ENCODE measurements at places on chromosomes 11 and 22. TPM values are rescaled to one million over a fixed set of nuclear protein-coding genes. Genes with fewer than 3 reads are reported as not detected.

- no peak for DNase-seq
Measured at GRCh38 chr11:74611369-74611861, 19.0 kb downstream of the POLD3 start.

- DNase-seq: no peak
Measured at GRCh38 chr11:4890279-4890678, 8.6 kb downstream of the OR51T1 start.

- DNase-seq: no peak
Measured at GRCh38 chr11:69726019-69726418, 22.2 kb upstream of the FGF19 start.

DNA sequence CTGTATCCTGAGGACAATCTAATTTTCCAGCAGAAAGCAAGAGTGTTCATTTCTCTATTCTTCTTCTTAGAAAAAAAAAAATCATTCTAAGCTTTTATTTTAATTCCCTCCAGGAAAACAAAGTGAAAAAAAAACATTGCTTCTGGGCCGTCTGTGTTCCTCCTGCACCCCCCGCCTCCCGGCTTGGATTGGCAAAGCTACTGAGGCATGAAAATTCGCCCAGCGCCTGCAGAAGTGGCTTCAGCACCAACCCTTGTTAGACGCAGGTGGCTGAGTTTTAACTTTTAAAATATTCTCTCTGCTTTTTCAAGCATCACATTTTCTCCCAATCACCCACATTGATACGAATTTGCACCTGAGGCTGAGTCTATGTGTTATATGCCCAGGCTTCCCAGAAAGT, 401.6 kb downstream of the BRD1 start:
- peak; percentile 29 for DNase-seq

DNA sequence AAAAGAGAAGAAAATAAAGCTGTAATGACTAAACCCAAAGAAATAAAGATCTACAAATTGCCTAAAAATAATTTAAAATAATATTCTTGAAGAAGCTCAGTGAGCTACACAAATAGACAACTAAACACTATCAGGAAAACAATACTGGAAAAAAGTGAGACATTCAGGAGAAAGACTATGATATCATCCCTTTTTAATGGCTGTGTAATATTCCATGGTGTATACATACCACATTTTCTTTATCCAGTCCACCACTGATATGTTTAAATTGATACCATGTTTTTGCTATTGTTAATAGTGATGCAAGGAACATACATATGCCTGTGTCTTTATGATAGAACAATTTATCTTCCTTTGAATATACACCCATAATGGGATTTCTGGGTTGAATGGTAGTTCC, 13.1 kb upstream of the OR6T1 start:
- DNase-seq: no peak

- DNase-seq: no peak
Measured at GRCh38 chr22:46827136-46827780, 64.8 kb downstream of the TBC1D22A start.

DNA sequence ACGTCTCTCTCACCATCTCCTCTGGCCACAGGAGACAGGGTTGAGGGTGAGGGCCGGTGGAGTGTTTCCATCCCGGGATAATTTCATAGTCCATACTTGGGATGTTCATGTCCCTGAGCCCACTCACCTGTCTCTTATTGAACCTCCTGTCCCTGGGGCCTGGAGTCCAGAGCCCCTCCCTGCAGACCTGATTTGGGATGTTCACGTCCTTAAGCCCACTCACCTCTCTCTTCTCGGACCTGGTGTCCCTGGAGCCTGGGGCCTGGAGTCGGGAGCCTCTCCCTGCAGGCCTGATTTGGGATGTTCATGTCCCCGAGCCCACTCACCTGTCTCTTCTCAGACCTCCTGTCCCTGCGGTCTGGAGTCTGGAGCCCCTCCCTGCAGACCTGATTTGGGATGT, 868.2 kb downstream of the BRD1 start:
- DNase-seq: peak; percentile 38

DNA sequence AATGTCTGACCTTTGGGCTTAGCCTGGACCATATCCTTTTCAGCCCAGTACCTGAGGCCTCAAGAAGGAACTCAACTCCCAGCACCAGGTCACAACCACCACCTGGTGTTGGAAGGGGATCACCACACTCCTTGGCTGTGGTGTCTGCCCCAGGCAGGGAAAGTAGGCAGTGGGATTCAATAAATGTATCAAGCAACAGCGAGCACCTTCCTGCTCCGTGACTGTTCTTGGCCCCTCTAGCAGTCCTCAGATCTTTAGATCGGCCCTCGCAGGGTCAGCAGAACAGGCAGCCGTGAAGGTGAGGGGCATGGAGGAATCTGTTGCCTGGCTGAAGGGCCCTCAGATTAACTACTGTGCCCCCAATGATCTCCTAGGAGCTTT, 15.9 kb downstream of the ARFGAP2 start:
- DNase-seq: peak; percentile 71

GRCh38 chr22:27242474-27242873, 559.1 kb downstream of the MN1 start:
- no peak for DNase-seq

DNA sequence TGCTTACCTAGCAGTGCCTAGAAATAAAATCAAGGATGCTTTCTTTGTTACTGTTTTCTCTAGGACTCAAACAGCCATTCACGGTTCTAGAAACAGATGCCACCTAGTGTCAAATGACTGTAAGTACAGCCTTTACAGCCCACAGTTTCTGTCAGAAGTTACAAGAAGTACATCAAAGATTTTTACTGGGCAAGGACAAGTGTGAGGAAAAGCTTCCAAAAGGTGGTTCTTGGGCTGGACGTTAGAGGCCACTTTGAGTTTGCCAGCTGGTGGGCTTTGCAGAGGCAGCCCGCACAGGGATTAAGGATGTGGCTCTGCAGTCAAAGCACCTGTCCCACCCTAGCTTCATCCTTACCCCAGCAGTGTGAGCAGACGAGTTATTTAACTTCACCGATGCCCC, 6.9 kb downstream of the KMT5B start:
- no peak for DNase-seq

DNA sequence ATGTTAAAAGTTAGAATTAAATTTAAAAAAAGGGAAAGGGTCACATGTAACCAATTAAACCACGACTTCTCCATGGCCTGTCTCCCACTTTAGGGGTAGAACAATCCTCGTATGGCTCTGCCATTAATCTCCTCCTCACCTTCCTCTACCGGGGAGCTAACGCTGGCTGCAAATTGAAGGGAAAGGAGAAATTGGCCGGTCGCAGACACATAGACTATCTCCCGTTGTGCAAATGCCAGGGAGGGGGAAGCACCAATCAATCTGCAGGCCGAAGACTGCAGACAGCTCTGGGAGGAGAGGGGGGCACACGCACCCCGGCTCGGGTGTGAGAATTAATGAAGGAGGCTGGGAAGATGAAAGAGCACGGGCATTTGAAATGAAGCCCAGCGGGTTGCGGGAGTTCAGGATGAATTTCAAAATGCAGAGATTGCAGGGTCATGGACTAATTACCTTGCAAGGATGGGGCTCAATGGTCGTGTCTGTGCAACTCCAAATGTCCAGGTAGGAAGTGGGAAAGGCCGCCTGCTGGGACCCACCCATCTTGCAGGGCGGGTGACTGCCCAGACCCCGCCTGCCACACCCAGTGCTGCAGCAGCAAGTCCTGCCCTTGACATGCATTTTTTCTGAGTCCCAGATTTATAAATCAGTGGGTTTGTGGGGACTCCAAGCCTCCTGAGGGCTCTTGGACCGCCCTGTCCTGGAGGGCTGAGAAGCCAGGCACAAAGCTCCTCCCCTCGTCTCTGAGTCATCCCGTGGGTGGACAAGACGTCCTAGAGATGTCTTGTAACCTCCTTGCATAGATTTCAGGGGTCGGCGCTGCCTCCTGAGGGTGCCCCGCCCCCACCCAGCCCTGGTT, 534.2 kb downstream of the TBC1D22A start:
- DNase-seq: peak; percentile 29

DNA sequence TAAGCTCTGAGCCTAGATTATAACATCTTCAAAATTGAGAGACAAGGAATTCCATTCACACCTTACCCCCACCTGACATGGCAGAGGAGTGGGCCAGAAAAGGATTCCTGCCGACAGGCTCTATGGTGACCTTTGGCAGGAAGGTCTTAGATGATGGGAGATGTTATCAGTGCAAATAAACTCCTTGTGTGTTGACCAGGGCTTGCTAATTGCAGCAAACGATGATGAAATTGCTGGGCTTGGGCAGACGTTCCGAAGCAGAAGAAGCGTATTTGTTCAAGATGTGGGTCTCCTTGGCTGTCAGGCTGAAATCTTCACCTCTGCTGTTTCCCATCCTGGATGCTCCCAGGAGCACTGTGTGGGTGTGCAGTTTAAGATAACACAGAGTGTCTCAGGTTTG, 183.7 kb upstream of the CADM1 start:
- no peak for DNase-seq

- no peak for DNase-seq
Measured at GRCh38 chr22:33354928-33355327, 296.7 kb upstream of the SYN3 start.

GRCh38 chr11:129075757-129076156, 116.4 kb downstream of the ARHGAP32 start:
- DNase-seq: no peak

GRCh38 chr11:69611548-69612526, 29.1 kb upstream of the CCND1 start:
- DNase-seq: no peak

DNA sequence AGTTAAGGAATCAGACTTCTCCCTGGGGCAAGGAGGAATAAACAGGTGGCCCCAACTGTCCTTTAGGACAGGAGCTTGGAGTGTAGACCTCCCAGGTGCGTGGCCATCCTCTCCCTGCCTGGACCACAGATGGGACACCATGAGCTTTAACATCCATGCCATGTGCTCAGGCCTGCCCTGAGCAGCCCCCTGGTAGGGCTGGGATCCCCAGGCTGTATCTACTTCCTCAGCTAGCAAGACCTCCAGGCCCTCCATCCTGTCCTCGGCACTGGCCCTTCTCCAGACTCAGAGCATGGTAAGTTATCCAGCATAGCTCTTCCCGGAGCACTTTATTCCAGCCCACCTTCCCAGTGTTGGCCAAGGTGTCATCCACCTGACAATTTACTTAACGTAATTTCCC, 5.7 kb downstream of the CD6 start:
- peak; percentile 49 for DNase-seq

- no peak for DNase-seq
Measured at GRCh38 chr11:12186701-12187100, 76.3 kb downstream of the MICAL2 start.

GRCh38 chr22:36144886-36145541, 15.5 kb downstream of the APOL3 start:
- no peak for DNase-seq

- DNase-seq: no peak
Measured at GRCh38 chr11:75891947-75892739, 77.1 kb downstream of the UVRAG start.

DNA sequence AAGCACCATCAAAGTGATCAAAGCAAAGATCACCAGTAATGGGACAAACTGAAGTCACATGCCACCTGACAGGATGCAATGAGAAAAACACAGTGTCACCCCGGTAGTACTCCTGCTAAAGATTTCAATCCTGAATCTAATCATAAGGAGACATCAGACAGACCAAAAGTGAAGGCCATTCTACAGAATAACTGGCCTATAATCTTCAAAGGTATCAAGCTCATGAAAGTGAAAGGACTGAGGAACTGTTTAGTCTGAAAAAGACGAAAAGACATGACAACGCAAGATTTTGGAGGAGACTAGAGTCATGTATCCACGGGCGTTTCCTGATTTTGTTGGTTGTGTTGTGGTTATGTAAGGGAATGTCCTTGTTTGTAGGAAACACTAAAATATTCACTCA, 42.4 kb upstream of the TSKU start:
- DNase-seq: no peak

DNA sequence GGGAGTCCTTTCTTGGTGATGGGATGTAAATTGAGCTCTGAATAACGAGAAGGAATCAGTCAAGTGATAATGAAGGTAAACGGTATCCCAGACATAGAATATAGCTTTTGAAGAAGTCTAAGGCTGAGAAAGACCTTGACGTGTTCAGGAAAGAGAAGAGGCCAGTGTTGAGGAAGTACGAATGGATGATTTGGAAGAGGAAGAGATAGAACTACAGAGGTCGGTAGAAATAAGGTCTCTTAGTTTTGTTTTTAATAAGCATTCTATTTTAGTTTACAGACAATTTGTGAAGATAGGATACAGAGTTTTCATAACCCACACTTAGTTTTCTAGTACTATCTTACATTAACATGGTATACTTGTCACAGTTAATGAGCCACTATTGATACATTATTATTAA, 1598.1 kb downstream of the FAM181B start:
- no peak for DNase-seq

- no peak for DNase-seq
Measured at GRCh38 chr11:75588051-75588481, 26.0 kb downstream of the SERPINH1 start.

GRCh38 chr11:9155930-9156329, 64.5 kb upstream of the SCUBE2 start:
- DNase-seq: no peak

DNA sequence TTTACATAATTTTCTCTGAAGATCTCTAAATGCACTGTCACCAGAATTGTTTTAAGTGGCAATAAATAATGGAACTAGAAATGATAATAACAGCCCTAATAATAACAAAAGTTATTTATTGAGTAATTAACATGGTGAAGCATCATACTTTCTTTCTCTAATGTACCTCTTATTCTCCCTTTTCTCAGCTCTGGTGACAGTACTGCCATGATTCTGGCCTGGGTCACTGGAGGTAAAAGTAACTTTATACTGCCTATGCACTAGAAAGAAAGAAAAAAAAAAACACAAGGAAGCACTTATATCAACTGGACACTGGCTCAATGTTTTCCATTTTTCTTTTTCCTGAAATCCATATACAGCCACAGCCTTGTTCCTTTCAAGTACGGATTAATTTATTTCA, 43.7 kb downstream of the CADM1 start:
- DNase-seq: no peak

GRCh38 chr11:103608566-103608965, 427.9 kb upstream of the DDI1 start:
- no peak for DNase-seq

Gene WNT7B
- total RNA-seq: not detected

Gene RTN4R
- 1.0 TPM for total RNA-seq

Gene RPUSD4
- total RNA-seq: 32.2 TPM

Gene SLC22A25
- not detected for total RNA-seq

Gene LSP1
- 35.1 TPM for total RNA-seq

Gene PRR33
- total RNA-seq: 0.75 TPM

Gene TRIM21
- total RNA-seq: 5.9 TPM

Gene PKP3
- 0.83 TPM for total RNA-seq

Gene KCNK4
- total RNA-seq: not detected

Gene RNF214
- 27.6 TPM for total RNA-seq

Gene NAV2
- 50.8 TPM for total RNA-seq

Gene MYOD1
- total RNA-seq: not detected
